ENCODE measurements at places on chromosomes 3 and 15.

DNA sequence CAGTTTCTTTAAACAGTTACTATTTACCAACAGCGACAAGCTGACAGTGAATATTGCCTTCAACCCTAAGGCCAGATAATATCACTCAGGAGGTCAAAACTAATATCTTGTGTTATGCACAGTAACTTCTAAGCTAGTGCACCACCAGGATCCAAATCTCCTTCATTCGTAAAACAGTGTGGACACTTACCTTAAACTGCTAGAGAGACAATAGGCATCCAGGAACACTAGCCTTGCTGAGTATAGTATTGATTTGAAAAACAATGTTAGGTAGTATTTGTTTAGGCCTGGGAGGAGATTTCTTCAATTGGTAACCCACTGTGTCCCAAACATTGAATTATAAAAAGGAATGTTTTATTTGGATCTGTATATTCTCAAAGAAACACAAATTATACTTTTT is 707.9 kb upstream of the UBE2E2 start:
- DNase-seq: no peak

DNA sequence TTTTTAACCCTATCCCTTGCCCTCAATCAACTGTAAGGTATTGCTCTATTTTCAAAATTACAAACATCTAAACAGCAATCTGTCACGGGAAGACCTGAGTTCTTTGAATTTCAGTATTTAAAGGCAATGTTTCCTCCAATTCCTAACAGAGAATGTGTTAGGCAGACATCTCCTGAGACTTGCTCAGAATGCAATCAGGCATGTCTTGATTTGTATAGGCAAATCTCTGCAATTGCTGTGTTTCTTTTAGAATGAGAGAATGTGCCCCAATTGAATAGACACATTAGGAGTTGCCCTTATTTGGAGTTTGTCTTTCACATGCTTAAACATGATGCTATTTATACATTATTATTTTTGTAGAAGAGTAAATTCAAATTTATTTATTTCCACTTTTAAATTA is 205.6 kb downstream of the CADM2 start:
- DNase-seq: no peak

GRCh38 chr3:44001072-44001471 is 240.6 kb upstream of the TOPAZ1 start:
- no peak for DNase-seq

DNA sequence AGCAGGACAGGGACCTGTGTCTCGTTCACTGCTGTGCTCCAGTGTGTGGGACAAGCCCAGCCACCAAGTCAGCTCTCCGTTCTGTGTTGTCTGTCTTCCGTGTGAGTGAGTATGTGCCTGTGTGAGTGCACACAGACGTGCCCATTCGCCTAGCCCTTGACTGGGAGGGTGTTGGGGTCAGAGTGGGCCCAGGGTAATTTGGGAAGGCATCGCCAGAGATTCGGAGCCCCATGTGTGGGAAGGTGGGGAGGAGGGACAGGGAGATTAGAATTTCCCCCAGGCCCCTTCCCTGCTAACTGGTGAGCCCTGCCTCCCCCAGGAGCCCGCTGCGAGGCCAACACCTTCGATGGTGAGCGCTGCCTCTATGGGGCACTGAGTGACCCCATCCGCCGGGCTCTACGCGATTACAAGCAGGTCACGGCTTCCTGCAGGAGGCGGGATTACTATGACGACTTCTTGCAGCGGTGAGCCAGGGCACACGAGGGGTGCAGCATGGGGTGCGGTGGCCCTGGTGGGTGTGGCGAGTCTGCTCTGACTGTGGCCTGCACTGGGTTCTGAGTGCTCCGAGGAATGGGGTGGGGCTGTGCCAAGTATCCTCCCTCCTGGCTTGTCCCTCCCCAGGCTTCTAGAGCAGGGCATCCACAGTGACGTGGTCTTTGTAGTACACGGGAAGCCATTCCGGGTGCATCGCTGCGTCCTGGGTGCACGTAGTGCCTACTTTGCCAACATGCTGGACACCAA is 3.1 kb downstream of the ABTB1 start:
- no peak for DNase-seq

GRCh38 chr3:12990781-12991480 is 82.3 kb downstream of the IQSEC1 start:
- DNase-seq: no peak
